ENCODE measurements at places on chromosomes 6 and 20. TPM values are rescaled to one million over a fixed set of nuclear protein-coding genes. Genes with fewer than 3 reads are reported as not detected.
A peak's percentile ranks its signal among the peaks of the same experiment; 100 is the strongest.

- no peak for DNase-seq
Observed at GRCh38 chr20:4401601-4402000, 320.1 kb upstream of the PRND start.

DNA sequence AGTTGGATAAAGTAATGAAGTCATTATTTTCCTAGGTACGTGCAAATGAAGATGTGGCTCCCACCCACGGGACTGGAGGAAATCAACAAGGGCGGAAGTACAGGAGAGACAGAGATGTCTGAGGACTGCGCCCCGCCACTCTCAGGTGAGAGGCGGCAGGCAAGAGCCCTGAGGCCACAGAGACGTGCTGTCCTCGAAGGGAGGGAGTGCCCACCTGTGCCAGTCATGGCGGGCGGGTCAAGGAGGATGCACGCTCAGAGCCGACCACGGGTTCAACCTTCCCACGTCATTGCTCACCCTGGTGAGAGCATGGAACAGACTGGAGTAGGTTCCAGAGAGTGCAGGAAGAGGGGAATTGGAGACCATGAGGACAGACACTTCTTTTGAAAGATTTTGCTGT lies 12.7 kb downstream of the CST8 start:
- DNase-seq, result no peak

Gene CRYBG1
- 5.8 TPM for total RNA-seq

DNA sequence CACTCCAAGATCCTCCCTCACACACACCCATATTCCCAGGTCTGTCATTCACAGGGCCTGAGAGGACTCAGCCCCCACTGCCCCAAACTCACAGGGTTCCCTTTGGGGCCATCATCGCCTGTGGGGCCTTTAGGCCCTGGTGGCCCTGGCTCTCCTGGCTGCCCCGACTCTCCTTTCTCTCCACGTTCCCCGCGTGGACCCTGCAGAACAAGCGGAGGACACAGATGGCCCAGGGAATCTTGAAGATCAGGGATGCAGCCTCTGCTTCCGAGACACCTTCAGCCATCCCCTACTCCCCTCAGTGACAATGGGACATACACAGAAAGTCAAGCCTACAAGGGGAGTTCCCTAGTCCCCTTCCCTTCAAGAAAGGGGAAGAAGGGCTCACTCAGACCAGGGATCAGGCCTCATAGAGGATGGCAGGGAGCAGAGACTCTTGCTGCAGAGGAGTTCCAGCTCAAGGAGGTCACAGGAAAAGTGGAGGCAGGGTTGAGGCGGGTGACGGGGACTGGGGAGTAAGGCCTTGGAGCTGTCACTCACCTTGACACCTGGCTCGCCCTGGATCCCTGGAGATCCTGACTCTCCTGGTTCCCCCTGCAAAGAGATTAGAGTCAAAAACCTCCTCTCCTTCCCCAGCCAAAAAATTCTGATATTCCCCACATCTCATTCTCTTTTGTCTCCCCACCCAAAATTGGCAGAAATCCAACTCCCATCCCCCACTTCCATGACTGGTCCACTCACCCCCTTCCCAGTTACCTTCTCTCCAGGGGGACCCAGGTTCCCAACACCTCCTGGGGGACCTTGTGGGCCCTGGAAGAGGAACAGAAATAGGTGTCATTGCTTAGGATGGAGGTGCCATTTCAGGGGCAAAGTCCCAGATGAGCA lies 22.7 kb downstream of the COL11A2 start:
- DNase-seq, result no peak

DNA sequence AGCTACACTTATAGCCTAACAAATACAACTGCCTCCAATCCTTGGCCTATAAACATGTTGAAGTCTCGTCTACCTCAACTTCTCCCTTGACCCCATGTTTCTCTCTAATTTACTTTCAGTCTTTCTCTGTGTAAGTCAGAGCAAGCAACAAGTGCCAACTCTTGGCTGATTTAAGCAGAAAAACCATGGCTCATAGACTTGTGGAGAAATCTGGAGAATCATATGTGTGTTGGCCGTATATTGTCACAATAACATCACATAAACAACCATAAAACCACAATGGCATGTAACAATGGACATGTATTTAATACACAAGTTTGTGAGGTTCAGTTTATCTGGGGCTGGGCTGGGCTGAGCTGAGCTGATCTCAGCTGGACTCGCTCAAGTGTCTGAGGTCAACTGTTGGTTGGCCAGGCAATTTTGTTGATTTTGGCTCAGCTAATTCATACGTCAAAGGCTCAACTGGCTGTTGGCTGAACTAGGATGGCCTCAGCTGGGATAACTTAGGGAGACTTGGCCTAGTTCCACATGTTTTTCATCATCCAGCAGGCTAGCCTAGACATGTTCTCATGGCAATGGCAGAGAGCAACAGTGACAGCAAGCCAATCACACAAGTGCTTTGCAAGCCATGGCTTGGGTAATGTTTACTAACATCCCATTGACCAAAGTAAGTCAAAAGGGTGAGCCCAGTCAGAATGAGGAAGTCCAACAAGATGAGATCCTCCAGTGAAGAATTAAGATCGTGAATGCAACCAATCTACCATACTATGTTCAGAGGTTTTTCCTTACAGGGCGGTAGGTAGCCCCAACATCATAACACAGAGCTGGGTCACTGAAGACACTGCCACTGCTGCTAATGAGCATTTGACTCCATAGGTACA lies 12.9 kb upstream of the TBC1D22B start:
- DNase-seq, result peak; percentile 94

Gene CDSN
- not detected for total RNA-seq

Gene RAET1L
- not detected for total RNA-seq

GRCh38 chr6:98560418-98560817 lies 274.0 kb upstream of the POU3F2 start:
- DNase-seq, result no peak

- DNase-seq, result no peak
Observed at GRCh38 chr6:42197555-42198362, 3.0 kb upstream of the GUCA1B start.

DNA sequence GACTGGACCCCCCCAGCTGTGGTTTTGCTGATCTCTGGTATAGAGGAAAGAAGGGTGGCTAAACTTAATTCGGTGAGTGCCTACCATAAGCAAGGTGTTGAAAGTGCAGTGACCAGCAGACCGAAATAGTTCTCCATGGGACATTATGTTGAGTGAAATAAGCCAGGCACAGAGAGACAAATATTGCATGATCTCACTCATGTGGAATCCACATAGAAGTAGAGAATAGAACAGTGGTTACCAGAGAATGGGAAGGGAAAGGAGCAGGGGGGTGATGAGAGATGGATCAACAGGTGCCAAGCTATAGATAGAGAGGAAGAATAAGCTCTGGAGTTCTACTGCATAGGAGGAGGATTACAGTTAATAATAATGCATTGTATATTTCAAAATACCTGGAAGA lies 9.7 kb upstream of the GCNT2 start:
- DNase-seq, result no peak

DNA sequence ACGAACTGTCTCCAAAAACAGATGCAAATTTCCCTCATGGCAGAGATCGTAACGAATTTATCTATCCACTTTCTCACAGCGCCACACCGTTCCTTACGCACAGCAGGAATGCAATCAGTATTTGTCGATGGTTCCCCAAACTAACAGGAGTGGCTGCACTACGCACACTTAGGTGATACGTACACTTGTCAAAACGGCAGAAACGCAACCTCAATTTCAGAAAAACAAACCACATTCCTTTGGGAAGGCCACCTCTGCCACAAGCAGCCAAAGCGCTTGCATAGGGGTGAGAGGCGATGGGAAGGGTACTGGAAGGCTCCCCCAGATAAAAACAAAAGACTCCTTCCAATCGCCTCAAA lies 638 bp downstream of the MDN1 start:
- no peak for DNase-seq

GRCh38 chr6:71558974-71559373 lies 270.4 kb downstream of the OGFRL1 start:
- no peak for DNase-seq

GRCh38 chr20:31488115-31488514 lies 13.0 kb downstream of the REM1 start:
- peak; percentile 86 for DNase-seq

GRCh38 chr6:137944793-137945498 lies 77.9 kb downstream of the TNFAIP3 start:
- DNase-seq, result no peak

DNA sequence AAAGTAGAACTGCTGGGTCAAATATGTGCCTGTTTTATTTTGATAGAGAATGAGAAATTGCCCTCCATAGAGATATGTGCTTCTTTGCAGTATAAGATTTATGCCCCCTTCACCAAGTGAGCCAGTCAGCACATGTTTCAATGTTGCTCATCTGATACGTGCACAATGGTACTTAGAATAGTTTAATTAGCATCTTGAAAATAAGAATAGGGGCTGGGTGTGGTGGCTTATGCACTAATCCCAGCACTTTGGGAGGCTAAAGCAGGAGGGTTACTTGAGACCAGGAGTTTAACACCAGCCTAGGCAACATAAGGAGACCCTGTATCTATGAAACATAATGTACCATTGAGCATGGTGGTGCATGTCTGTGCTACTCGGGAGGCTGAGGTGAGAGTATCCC lies 20.3 kb upstream of the C20orf204 start:
- no peak for DNase-seq

Gene CDH22
- 0.55 TPM for total RNA-seq

GRCh38 chr6:125662296-125662695 lies 87.1 kb upstream of the HEY2 start:
- no peak for DNase-seq

DNA sequence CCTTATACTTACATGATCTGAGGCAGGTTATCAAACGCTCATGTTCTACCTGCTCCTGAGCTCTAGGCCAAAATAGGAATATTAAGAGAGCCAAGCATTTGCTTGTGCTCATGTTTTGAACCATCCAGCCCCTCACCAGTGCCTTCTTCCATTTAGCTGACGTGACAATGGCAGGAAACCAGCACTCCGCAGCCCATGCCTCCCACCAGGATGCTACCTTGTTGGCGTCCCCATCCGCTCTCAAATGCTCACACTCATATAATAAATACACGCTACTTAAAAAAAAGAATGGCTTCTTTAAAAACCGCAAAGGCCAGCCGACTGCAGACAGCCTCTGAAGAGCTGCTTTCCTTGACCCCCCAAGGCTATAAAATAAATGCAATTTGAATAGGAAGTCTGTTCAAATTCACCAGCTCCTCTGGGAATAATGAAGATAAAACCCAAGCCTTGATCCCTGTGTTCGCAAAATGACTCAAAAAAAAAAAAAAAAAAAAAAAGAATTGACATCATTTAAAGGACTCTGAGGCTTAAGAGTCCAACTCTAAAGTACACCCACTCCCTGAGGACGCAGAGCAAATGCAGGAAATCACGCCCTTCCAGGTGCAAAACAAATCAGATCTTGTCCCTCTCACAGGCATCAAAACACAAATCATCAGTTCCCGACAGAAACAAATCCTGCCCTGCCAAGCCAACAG lies 29.0 kb downstream of the RNASET2 start:
- DNase-seq, result no peak

GRCh38 chr6:147892476-147892875 lies 384.0 kb downstream of the SAMD5 start:
- no peak for DNase-seq

Gene SLC26A8
- total RNA-seq, result not detected

DNA sequence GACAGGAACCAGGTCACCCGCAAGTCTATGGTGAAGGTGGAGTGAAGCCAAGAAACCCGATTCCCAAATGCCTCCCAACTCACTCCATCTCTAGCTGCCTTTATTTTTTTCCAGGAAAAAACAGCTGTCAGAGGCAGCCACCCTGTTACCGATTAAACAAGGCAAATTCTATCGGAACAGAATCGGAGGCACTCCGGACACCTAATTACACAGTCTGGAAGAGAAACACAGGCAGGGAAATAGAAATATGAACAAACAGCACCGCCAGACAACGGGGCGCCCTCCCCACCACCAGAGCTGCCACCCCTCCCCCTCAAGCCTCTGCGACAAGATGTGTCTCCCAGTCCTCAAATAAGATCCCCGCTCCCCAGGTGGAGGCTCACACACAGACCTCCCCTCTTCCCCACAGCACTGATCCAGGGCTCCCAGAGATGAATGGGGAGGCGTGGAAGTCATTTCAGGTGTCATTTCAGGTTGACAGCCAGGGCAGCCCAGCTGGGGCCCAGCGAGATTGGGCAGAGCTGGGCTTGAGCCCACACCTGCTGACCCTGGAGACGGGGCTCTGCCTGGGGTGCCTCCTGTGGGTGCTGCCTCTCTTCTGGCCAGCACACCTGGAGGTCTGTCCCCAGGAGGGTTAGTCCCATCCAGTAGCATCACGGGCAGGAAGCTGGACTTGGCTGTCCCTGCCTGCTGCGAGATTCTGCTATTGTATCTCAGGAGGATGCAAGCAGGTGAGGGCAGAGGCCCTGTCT lies 19.8 kb upstream of the VSTM2L start:
- no peak for DNase-seq

- no peak for DNase-seq
Observed at GRCh38 chr6:153725456-153725855, 313.6 kb upstream of the OPRM1 start.

DNA sequence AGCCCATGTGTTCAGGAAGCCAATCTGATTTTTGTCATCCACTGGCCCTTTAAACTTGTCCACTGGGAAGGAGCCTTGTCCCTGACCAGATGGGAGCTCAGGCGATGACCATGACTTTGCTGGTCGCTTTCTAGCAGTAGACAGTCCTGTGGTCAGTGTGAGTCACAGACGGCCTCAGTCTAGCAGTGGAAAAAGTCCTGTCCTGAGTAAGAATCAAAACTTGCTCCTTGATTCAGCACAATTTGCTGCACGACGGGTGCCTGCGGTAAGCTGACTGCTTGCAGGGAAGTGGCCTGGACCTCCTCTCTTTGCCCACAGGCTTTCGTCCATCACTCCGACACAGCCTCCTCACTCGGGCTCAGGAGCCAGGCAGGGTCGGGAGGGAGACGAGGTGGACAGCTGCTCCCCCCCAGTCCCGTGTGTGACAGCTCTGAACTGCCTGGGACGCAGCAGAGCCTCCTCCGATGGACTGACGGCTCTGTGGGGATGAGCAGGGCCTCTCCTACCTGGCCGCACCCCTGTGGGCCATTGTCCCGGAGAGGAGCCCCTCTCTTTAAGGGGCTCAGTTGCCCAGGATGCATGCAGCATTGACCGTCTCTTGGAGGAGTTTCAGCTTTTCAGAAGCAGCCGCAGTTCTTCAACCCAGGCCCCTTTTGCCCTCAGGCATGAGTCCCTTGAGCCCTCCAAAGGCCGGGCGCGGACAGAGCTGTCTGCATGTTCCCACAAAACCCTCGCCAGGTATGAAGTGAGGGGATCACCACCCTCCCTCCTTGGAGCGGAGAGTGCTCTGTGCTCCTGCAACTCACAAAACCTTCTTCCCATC lies 209.2 kb downstream of the ANKRD60 start:
- DNase-seq, result no peak

- no peak for DNase-seq
Observed at GRCh38 chr6:70312165-70312745, 9.4 kb upstream of the COL9A1 start.
